ENCODE measurements at places on chromosomes 5 and 9. TPM values are rescaled to one million over a fixed set of nuclear protein-coding genes. Genes with fewer than 3 reads are reported as not detected.
A peak's percentile ranks its signal among the peaks of the same experiment; 100 is the strongest.

The GPR150 gene
- not detected for total RNA-seq

The CMBL gene
- 3.4 TPM for total RNA-seq

GRCh38 chr5:137115152-137115551 lies 384.0 kb downstream of the SPOCK1 start:
- H3K4me3 ChIP-seq, result no peak overlapping the region
- no peaks in the 10 kb centered on the region for H3K4me1 ChIP-seq
- H3K27me3 ChIP-seq, result no peaks in the 10 kb centered on the region
- DNase-seq, result no peak
- no peaks in the 10 kb centered on the region for H3K36me3 ChIP-seq

DNA sequence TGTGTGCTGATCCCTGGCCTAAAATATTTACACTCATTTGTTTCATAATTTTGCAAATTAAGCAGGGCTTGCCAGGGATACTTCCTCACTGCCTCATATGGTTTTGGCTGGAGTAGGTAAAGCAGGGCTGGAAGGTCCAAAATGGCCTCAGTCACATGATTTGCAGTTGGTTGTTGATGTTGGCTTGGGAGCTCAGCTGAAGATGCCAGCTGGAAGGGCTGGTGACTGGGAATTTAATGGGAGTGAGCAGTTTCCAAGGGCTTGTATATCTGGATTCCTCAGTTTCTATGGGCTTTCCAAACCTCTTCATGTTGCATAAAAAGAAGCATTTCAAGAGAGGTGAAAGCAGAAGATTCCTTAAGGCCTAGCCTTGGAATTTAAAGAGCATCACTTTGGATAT lies 729.3 kb downstream of the CDH18 start:
- no peak overlapping the region for H3K4me3 ChIP-seq
- DNase-seq, result no peak
- no peak overlapping the region for H3K27ac ChIP-seq

DNA sequence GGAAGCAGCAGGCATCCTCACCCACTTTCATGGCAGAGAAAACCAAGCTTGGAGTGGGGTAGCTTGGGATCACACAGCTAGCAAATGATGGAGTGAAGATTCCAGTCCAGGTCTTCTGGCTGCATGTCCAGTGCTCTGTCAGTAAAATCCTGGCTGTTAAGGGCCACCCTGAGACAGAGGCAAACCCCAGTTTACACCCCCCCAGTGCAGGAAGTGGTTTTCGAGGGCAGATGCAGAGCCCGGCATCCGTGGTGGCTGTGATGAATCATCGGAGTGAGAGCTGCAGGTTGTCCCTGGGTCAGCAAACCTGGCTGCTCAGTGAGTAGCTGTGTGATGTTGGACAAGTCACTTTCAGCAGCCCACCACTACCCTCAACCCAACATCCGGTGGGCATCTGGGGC lies 115.4 kb downstream of the RGS3 start:
- H3K4me1 ChIP-seq, result peaks cover 85% of the 10 kb centered on the region
- H3K36me3 ChIP-seq, result peaks cover 5% of the 10 kb centered on the region
- peak overlapping the region; percentile 92 for H3K27ac ChIP-seq
- H3K27me3 ChIP-seq, result no peaks in the 10 kb centered on the region
- no peak for DNase-seq

DNA sequence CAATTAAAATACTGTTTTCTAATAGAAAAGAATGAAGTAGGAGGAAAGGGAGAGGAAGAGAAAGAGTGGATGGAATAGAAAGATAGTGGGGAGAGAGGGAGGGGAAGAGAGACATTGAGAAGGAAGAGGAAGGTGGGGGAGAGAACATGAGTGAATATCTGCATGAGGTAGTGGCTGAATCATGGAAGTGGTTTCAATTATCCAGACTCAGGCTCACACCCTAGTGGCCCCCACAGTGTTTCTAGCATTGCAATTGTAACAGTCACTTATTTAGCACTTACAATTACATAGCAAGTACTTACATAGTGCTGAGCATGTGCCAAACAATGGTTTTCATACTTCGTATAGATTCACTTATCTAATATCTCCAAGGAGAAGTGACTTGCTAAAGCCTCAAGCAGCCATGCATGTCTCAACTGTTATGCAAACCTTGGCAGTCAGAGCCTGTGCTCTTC lies 72.7 kb downstream of the CAST start:
- DNase-seq, result no peak
- peaks cover 35% of the 10 kb centered on the region for H3K36me3 ChIP-seq
- H3K4me1 ChIP-seq, result no peaks in the 10 kb centered on the region
- H3K27ac ChIP-seq, result no peak overlapping the region
- H3K4me3 ChIP-seq, result no peak overlapping the region
- H3K27me3 ChIP-seq, result no peaks in the 10 kb centered on the region

GRCh38 chr9:95080961-95081647 lies 236.4 kb downstream of the FANCC start:
- H3K27me3 ChIP-seq, result no peaks in the 10 kb centered on the region
- peaks cover 100% of the 10 kb centered on the region for H3K4me1 ChIP-seq
- H3K36me3 ChIP-seq, result peaks cover 34% of the 10 kb centered on the region

GRCh38 chr9:134778841-134779411 lies 101.7 kb upstream of the FCN2 start:
- peaks cover 28% of the 10 kb centered on the region for H3K4me1 ChIP-seq
- no peaks in the 10 kb centered on the region for H3K27me3 ChIP-seq
- H3K4me3 ChIP-seq, result no peak overlapping the region
- H3K36me3 ChIP-seq, result peaks cover 39% of the 10 kb centered on the region
- no peak overlapping the region for H3K27ac ChIP-seq

- H3K27ac ChIP-seq, result no peak overlapping the region
- H3K27me3 ChIP-seq, result no peaks in the 10 kb centered on the region
- no peaks in the 10 kb centered on the region for H3K36me3 ChIP-seq
- H3K4me3 ChIP-seq, result no peak overlapping the region
- H3K4me1 ChIP-seq, result no peaks in the 10 kb centered on the region
Observed at GRCh38 chr5:156715287-156715686, 134.8 kb upstream of the PPP1R2B start.

The HRH2 gene
- total RNA-seq, result 23.1 TPM

The SPINK1 gene
- not detected for total RNA-seq

DNA sequence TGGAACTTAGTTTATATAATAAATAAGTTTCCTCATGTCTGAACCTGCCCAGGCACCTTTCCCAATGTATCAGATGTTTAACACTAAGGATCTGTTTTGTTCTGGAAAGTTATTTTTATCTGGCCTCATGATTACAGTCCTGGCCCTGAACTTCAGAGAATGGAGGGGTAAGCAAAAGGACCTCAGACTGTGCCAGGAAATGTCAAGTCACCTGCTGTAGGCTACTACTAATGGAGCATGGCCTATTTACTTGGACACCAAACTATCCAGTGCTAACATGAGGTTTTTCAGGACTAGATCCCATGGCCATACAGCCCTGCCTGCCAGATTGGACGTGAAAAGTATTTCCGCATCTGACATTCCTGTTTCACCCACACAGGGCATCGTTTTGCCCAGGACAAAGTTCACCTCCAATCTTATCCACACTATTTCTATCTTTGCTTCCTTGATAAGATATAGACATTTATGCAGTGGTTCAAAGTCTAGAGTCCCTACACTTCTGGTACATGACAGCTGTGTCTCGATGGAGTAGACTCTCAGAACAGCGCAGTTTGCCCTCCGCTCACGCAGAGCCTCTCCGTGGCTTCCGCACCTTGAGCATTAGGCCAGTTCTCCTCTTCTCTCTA lies at the start of gene BTNL8:
BTNL8 (plus strand) TSS at position 539 of the 626 bp plus-strand sequence. CDS start 152 bp downstream, outside the sequence.
- H3K27ac ChIP-seq, result no peak within 1 kb of the TSS
- DNase-seq, result no peak

DNA sequence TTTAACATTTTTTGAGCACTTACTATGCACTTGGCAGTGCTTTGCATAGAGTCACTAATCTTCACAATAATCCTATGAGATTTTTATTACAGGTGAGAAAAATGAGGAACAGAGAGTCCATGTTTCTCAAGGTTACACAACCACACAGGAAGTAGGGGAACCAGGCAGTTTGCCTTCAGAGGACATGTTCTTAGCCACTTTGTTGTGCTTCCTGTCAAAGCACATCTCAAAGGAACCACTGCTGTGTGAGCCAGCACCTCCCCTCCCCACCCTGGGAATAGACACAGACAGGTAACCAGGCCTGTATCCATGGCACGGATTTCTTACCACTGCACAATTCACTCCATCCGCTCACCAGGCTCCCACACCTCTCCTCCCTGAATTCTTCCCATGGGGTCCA lies 6.3 kb upstream of the DNAJB5 start:
- DNase-seq, result no peak
- H3K4me1 ChIP-seq, result peaks cover 2% of the 10 kb centered on the region
- no peak overlapping the region for H3K4me3 ChIP-seq
- H3K36me3 ChIP-seq, result no peaks in the 10 kb centered on the region
- H3K27me3 ChIP-seq, result no peaks in the 10 kb centered on the region

DNA sequence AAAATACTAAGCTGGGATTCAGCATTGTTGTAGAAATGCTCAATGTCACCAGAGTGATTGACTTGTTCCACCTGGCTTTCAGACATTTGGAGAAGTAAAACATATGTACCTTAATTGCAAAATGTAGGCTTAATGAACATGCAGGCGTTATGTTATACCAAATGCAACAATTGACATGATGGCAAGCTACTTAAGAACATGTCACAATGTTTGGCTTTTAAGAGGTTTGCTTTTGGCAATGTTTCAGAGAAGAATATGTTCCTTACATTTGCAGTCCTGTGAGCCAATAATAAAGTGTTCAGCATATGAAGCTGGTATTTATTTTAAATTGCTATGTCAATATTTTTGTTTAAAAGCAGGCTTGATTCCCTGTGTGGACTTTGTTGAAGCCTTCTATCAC lies 111.7 kb upstream of the NUDT12 start:
- H3K27ac ChIP-seq, result no peak overlapping the region
- no peaks in the 10 kb centered on the region for H3K4me1 ChIP-seq
- DNase-seq, result no peak
- no peaks in the 10 kb centered on the region for H3K27me3 ChIP-seq
- H3K36me3 ChIP-seq, result no peaks in the 10 kb centered on the region
- no peak overlapping the region for H3K4me3 ChIP-seq

The LEAP2 gene
- total RNA-seq, result not detected

The LHX3 gene
- not detected for total RNA-seq

GRCh38 chr5:33231935-33232334 lies 208.8 kb upstream of the TARS1 start:
- no peaks in the 10 kb centered on the region for H3K36me3 ChIP-seq
- no peak for DNase-seq
- no peak overlapping the region for H3K27ac ChIP-seq
- H3K4me1 ChIP-seq, result peaks cover 21% of the 10 kb centered on the region
- H3K27me3 ChIP-seq, result no peaks in the 10 kb centered on the region

The CD274 gene
- total RNA-seq, result 7.3 TPM

The LRRC70 gene
- 4.2 TPM for total RNA-seq

The WDR36 gene
- 29.4 TPM for total RNA-seq

DNA sequence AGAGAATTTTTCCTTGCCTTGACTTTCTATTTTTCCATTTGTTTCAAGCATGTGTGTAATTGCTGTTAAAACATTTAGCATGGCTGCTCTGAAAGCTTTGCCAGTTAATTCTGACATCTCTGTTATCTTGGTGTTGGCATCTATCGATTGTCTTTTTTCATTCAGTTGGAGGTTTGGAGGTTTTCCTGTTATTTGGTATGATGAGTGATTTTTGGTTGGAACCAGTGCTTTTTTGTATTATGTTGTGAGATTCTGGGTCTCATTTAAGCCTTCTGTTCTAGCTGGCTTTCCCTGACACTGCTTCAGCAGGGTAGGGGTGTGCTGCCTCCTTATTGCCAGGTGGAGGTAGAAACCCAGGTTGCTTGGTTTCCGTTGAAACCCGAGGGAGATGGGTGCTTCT lies 40.9 kb upstream of the DHFR start:
- H3K36me3 ChIP-seq, result peaks cover 7% of the 10 kb centered on the region
- H3K27ac ChIP-seq, result no peak overlapping the region
- DNase-seq, result no peak

The IL5 gene
- total RNA-seq, result not detected

- H3K36me3 ChIP-seq, result no peaks in the 10 kb centered on the region
- no peak for DNase-seq
- no peak overlapping the region for H3K4me3 ChIP-seq
- H3K4me1 ChIP-seq, result no peaks in the 10 kb centered on the region
- no peak overlapping the region for H3K27ac ChIP-seq
Observed at GRCh38 chr5:136682986-136683385, 317.6 kb upstream of the TRPC7 start.

The DIMT1 gene
- total RNA-seq, result 29.2 TPM

The KCNV2 gene
- total RNA-seq, result not detected

DNA sequence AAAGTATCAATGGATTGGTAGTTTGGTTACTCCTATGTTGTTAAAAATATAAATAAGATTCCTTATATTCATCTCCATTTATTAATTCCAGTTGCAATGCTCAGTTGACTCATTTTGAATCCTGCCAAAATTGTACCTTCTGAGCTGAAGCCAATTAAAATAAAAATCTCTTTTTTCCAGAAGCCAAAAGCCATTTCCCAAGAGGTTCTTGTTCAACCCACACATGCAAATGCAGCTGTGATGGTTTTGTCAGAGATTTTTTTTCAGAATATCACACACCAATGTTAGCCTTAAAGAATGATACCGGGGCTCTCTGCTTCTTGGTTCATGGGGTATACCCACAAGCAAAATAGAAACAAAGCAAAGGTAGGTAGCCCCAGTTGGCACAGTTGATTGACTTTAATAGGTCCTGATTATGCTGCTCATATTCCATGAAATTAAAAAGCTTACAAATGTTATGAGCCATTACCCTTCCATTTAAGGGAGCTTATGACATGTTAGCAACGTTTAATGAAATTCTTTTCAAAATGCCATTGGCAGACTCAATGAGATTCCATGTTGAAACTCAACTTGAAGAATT lies 208.0 kb downstream of the SGCD start:
- H3K36me3 ChIP-seq, result no peaks in the 10 kb centered on the region
- no peak for DNase-seq
- no peak overlapping the region for H3K4me3 ChIP-seq
- no peak overlapping the region for H3K27ac ChIP-seq
- H3K4me1 ChIP-seq, result no peaks in the 10 kb centered on the region
- H3K27me3 ChIP-seq, result no peaks in the 10 kb centered on the region

The IRX4 gene
- total RNA-seq, result not detected

DNA sequence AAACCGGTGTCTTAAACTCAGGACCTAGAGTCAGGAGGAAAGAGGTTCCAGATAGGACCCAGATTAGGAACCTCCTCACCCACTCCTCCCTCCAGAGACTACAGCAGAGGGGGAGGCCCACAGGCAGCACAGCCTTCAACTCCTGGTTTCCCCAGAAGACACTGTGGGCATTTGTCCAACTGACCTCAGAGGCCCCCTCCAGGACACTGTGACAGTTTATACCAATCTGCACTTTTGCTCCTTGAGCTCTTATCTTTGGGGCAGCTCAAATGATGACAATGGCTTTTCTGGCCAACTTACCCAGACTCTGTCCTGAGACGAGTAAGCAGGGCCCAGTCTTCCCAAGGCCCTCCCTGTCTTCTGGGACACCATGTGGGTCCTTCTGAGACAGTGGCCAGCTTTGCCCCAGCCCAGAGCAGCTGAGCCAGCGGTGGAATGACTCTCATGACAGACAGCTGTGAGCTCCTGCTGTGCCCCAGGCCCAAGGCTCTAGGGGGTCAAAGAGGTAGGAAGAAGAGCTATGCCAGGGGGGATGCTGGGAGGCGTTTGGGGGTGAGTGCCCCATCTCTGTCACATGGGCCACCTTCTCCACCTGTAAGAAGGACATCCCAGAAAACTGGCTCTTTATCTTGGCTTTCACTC lies 14.3 kb downstream of the OR2V2 start:
- H3K4me1 ChIP-seq, result no peaks in the 10 kb centered on the region
- no peak for DNase-seq
- H3K4me3 ChIP-seq, result peak overlapping the region; percentile 33
- no peak overlapping the region for H3K27ac ChIP-seq
- no peaks in the 10 kb centered on the region for H3K27me3 ChIP-seq
- H3K36me3 ChIP-seq, result no peaks in the 10 kb centered on the region

The DNAI1 gene
- not detected for total RNA-seq

GRCh38 chr5:124918618-124919017 lies 172.2 kb upstream of the ZNF608 start:
- H3K27me3 ChIP-seq, result no peaks in the 10 kb centered on the region
- no peak overlapping the region for H3K4me3 ChIP-seq
- no peak for DNase-seq
- H3K27ac ChIP-seq, result no peak overlapping the region
- H3K36me3 ChIP-seq, result no peaks in the 10 kb centered on the region

Data from thoracic aorta (tissue), 2 donors.